Hypothalamus (tissue), 51 donors: ENCODE measurements at places on chromosomes 12 and 14.

DNA sequence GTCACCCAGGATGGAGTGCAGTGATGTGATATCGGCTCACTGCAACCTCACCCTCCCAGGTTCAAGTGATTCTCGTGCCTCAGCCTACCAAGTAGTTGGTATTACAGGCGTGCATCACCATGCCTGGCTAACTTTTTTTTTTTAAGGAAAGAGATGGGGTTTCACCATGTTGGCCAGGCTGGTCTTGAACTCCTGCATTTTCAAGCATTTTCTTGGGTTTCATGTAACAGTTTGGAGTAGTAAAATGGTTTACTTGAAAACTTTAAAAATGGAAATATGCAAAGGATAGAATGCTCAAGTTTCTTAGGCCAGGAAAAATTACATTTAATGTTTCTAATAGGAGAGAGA is 63.3 kb downstream of the FOXN3 start:
- DNase-seq, result no peak

DNA sequence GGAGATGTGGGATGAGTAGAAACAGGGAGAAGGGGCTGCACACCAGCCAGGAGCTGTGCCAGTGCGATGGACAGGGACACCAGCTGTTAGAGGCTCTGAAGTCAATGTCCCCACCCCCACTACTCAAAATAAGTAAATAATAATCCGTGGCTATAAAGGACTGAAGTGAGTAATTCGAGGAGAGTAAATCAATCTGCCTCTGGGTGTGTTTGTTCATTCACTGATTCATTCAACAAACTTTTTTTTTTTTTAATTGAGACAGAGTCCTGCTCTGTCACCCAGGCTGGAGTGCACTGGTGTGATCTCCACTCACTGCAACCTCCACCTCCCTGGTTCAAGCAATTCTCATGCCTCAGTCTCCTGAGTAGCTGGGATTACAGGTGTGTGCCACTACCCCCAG is 363.6 kb downstream of the TMEM132D start:
- DNase-seq, result no peak

DNA sequence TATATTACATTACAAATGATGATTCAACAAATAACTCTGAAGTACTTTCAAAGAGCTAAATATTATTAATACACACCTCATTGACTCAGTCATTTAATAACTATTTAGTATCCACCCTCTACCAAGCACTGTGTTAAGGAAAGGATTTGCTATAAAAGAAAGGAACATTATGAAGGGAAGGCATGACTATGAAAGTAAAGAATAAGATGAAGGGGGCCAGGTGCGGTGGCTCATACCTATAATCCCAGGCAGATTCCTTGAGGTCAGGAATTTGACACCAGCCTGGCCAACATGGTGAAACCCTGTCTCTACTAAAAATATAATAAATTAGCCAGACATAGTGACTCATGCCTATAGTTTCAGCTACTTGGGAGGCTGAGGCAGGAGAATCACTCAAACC is 107.9 kb downstream of the PLCZ1 start:
- DNase-seq, result no peak

GRCh38 chr14:104141621-104142091 is 3.3 kb downstream of the KIF26A start:
- DNase-seq, result no peak

- DNase-seq, result no peak
These were observed 871 bp upstream of the COQ5 start for GRCh38 chr12:120529641-120530417.

DNA sequence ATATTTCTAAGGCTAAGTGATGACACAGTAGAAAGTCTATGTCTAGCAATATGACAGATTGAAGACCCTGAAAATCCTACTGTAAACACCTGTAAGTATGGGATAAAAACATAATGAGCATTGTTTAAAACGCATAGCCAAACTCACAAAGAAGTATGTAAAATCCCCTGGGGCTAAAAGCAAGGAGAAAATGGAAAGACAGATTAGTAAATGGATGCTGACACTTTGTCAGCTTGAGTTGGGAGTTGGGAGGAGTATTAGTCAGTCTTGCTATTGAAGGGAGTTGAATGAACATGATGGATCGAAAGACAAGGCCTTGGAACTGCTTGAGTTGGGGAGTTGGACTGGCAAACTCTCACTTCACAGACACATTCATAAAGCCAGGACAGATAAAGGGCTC is 79.0 kb upstream of the PRKD1 start:
- DNase-seq, result no peak

DNA sequence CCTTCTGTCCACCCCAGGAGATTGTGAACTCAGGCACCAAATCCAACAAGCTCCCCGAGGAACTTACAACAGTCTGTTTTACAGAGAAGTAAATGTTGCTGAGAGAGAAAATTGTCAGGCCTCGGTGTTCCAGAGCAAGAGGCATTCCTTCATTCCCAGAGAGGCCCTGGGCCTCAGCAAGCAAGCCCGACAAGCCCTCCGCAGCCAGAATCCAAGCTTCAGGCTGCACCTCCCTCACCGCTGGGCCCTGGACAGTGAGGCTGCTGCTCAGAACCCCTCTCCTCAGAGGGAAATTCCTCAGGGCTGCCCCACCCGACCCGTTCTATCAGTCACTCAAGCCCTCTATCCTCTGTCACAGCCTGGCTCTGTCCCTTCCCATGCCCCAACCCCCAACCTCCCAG is 56.4 kb downstream of the ZFP36L1 start:
- no peak for DNase-seq

- DNase-seq, result no peak
These were observed 99.0 kb downstream of the RTN1 start for GRCh38 chr14:59771577-59771976.

DNA sequence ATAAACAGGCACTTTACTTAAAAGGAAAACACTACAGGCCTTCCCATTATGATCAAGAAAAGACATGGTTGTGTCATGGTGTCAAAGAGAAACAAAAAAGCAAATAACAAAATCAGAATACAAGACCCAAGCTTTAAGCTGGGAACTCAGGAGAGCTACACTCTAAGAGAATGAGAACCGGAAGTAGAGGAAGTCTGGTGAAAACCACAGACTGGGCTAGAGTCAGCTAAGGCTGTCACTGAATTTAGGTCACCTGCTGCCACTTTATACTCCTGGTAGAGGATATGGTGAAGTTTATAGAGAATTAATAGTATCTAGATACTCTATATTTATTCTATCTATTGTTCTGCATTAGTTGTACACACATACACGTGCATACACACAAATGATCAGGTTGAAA is 971.7 kb downstream of the FLRT2 start:
- no peak for DNase-seq

DNA sequence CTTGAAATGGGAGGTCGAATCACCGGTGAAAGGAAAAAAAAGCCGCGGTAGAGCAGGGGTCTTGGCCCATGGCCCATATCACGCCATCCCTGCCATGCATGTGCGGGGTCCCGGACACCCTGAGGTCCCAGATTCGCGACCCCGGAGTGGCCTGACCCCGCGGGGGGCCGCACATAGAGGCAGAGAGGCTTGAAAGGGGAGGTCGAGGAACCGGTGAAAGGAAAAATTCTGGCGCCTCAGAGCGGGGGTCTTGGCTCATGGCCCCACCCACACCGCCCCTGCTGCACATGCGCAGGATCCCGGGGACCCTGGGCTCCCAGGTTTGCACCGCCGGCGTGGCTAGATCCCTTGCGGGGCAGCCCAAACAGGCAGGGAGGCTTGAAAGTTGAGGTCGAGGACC is 319.8 kb downstream of the ALG10 start:
- DNase-seq, result no peak
